ENCODE measurements at places on chromosomes 6 and 20. TPM values are rescaled to one million over a fixed set of nuclear protein-coding genes. Genes with fewer than 3 reads are reported as not detected.
A peak's percentile ranks its signal among the peaks of the same experiment; 100 is the strongest.

DNA sequence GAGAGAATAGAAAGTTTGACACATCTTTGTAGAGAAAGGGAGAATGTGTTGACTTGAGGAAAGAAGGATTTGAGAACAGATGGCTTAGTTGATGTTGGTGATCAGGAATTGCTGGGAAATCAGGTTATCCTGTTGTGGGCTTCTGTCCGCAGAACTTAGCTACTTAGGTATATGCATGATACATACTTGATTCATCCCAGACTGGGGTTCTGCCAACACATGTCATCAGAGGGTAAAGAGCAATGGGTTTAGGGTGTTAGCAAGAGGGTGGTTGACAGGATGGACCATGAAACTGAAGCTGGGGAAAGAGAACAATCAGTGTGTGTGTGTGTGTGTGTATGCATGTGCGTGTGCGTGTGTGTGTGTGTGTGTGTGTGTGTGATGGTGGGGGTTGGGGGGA is 50.6 kb upstream of the NELFCD start:
- DNase-seq = no peak

DNA sequence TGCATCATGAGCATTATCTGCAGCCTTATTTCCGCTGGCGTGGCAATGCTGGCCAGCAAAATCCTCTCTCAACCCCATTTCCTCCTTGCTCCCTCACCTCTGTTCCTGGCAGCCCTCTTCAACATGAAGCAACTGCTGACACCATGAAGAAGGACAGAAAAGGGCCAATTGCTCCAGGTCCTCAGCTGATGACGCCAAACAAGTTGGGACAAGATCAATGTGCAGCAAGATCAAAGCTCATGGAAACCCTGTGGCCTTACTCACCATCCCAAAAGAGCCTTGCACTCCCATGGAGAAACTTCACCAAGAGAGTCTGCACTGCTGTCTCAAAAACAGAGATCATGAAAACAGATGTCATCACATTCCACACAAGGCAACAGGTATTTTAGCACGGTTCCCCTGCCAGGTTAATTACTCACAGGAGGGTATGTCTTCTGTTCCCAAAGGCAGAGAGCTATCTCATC is 7.4 kb downstream of the GFOD1 start:
- DNase-seq = no peak

- DNase-seq = no peak
Measured at GRCh38 chr20:38722683-38723016, 1.6 kb upstream of the SLC32A1 start.

- no peak for DNase-seq
Measured at GRCh38 chr20:39453890-39454289, 491.7 kb downstream of the DHX35 start.

DNA sequence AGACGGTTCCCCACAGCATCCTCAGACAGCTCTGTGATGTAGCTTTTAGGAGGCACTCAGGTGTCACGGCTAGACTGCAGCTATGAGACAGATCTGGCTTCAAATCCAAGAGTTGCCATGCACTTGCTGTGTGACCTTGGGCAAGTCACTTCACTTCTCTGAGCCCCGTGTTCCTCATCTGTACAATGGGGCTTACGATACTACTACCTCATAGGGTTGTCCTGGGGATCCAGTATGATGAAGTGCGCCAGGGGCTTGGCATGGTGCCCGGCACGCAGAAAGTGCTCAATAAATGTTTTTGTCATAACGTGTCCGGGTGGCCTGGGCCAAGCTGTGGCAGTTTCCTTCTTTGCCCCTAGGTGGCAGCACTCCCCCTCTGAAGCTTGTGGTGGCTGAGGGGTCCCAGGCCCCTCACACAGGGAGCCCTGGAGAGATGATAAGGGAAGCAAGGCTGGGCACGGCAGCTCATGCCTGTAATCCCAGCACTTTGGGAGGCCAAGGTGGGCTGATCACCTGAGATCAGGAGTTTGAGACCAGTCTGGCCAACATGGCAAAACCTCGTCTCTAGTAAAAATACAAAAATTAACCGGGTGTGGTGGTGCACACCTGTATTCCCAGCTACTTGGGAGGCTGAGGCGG is 19.1 kb upstream of the CHMP4B start:
- DNase-seq = peak; percentile 37

GRCh38 chr6:80463197-80463596 is 356.7 kb downstream of the BCKDHB start:
- no peak for DNase-seq

The RBBP8NL gene
- not detected for total RNA-seq
